ENCODE measurements at places on chromosomes 13 and 19.

DNA sequence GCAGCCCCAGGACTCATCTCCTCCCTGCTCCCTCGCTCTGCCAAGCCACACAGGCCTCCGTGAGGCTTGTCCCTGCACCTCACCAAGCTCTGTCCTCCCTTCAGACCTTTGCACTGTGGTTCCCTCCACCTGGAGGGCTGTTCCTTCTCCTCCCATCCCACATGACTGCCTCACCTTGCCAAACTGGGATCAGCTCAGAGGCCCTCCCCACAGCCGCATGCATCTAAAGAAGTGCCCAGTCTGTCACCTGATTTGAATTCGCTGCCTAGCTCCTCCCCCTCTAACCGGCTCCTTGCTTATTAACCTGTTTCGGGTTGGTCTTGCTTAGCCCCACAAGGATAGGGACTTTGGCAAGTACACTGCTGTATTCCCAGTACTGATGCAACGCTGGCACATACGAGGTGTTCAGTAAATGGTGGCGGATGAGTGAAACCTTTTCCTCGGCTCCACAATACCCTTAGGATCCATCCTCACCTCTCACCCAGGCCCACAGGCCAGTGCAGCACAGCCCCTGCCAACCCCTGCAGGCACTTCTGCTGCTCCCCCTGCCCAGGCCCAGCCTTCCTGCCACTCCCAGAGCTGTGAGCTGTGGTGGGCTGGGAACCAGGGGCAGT, 4.4 kb downstream of the AKT2 start:
- DNase-seq: no peak

- DNase-seq: no peak
Measured at GRCh38 chr13:94712287-94712811, at the start of gene SOX21. Gene SOX21 (minus strand): TSS chr13:94712545. CDS start chr13:94712049, 496 bp downstream.

DNA sequence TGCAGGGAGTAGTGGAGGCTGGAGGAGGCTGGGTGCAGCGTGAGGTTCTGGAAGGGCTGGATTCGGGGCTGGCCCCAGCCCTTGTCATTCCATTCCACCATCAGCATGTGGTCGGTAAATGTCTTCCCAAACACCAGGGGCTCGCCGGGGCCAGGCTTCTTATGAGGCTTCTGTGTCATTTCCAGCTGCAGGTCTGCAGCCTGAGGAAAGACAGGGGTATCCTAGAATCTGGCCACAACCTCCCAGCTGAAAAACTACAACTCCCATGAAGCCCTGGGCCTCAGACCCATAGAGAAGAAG, 4.4 kb downstream of the BCAT2 start:
- DNase-seq: no peak

GRCh38 chr19:5967994-5968430, 9.9 kb downstream of the RANBP3 start:
- DNase-seq: peak; percentile 52
